ENCODE measurements at places on chromosomes 4 and X.

- DNase-seq, result no peak
These were observed 84.5 kb upstream of the DKK2 start for GRCh38 chr4:107120661-107121060.

GRCh38 chr4:86876894-86877685, 15.1 kb downstream of the C4orf36 start:
- DNase-seq, result no peak

GRCh38 chr4:113674251-113674650, 87.3 kb downstream of the CAMK2D start:
- no peak for DNase-seq

GRCh38 chr4:92733231-92733630, 429.5 kb downstream of the GRID2 start:
- no peak for DNase-seq

DNA sequence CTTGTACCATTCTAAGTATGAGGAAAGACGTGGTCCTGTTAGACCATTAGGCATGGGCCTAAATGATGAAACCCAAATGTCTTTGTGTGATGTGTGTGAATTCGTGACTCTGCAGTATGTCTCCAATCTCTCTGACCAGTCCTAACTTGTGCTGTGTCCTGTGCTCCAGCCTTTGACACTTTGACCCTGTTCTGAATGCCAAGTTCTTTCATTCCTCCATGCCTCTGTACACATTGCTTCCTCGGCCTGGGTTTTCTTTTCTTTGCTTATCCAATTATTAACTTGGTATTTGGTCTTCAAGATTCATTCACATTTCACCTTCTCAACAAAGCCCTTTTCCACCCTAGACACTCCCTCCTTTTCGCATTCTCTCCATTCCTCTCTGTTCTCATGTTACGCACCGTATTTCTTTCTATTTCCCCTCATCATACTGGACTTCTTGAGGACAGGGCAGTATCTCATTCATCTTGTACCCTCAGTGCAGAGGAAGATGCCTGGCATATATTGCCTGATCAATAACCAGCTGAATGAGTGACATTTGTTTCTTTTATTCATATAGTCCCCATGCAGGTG, 138.7 kb downstream of the F11 start:
- DNase-seq, result no peak

GRCh38 chrX:6890544-6891261, 256.8 kb upstream of the STS start:
- DNase-seq, result no peak

GRCh38 chrX:140572724-140573123, 67.9 kb upstream of the SOX3 start:
- DNase-seq, result peak; percentile 20

GRCh38 chr4:86971355-86971683, 36.5 kb downstream of the AFF1 start:
- no peak for DNase-seq

DNA sequence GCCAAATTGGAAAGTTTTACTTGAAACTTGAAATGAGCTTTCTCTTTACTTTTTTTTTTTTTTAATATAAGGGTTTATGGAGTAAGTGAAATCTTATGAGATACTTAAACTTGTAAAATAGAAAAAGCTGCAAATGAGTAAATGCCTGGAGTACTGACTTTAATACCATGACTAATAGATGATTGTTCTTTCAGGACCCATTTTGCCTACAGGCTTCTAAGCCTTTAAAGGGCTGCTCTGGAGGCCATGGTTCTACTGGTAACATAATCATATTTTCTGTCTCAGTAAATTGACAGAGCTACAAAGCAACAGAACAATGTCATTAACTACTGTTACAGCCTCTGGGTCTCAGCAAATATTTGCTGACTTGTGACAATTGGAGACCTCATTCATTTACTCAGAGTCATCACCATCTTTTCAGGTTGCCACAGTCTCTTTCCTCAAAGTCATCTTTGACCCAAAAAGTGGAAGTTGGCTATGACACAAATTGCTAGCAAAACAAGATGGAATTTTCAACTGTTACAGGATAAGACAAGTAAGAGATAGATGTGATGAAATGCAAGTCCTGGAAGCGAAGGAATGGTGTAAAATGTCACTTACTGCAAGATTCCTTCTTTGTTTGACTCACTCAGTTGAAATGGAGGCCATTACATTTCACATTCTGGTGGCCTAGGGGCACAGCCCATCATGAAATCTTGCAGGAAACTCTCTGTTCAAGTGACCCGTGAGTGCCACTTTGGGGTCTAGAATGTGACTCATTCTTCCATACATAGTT, 132.7 kb downstream of the BTC start:
- DNase-seq, result no peak

- DNase-seq, result no peak
These were observed 47.2 kb downstream of the GYG2 start for GRCh38 chrX:2875798-2876399.

- DNase-seq, result no peak
These were observed 9.6 kb downstream of the PPP3CA start for GRCh38 chr4:101337688-101338087.

DNA sequence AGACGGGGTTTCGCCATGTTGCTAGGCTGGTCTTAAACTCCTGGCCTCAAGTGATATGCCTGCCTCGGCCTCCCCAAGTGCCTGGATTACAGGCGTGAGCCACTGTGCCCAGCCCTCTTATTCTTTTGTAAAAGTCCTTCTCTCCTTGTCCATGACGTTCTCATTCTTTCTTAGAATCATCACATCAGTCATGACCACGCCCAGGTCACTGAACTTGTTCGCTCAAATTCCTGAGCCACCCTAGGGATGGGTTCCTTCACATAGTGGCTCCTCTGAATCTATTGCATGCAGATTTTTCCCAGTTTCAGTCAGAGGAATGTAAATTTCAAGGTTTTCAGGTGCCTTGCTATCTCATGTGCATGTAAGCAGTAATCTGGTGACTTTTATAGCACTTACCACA, 15.7 kb downstream of the JADE1 start:
- no peak for DNase-seq

GRCh38 chr4:171812665-171813525, at the start of gene GALNTL6:
Gene GALNTL6 (plus strand): TSS chr4:171813404.
- no peak for DNase-seq

DNA sequence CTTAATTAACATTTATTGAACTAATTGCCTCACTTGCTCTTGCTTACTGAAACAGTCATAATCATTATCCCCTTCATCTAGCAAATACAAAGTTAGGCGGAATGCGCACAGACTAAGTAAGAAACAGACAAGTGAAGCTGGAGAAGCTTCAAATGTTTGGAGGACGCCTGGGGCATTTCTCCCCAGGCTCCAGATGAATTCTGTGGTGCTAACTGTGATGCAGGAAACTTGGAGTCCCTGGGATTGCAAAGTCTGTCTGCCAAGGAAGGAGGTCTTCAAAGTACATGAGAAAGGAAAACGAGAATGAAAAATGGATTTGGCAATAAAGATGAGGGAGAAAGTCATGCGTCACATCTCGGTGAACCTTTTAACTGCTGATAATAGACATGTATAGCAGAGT, 23.6 kb upstream of the MFAP3L start:
- no peak for DNase-seq

GRCh38 chr4:41787931-41788330, 39.4 kb upstream of the PHOX2B start:
- DNase-seq, result no peak

Measured in Jurkat, Clone E6-1 (cell line).